Lower lobe of right lung (tissue), 2 donors: ENCODE measurements at places on chromosomes 1 and 21. TPM values are rescaled to one million over a fixed set of nuclear protein-coding genes. Genes with fewer than 3 reads are reported as not detected.

The KIF26B gene
- total RNA-seq: 1.2 TPM

DNA sequence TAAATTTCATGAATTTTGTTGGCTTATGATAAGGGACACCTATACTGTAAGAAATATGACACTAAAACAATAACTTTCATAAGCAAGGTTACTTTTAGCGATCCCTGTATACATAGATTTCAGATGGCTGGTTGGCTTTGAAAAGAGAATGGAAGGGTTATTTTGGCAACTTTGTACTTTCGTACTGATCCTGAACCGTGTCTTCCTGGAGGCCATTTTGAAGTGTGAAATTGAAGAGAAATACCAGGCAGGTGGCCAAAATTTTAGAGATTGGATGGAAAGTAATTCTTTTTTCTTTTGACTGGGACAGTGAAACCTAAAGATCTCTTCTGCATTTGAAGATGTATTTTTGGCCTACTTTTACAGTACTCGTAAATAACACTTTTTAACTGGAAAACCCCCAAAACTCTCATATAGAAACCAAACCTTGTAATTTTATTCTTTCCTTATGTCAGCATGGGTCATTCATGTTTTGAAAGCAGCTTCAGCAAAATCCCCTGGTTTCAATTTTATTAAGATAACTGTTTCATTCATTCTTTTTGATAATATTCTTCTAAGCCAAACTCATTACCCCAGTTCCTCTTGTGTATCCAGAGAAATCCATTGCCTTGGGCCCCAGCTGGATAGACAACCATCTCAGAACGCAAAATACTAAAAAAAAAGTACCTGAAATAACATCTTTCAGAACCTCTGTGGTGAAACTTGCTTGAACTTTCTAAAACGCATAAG is 38.4 kb upstream of the ZNF281 start:
- no peak for DNase-seq

- DNase-seq: no peak
Observed at GRCh38 chr1:240363315-240363714, 248.6 kb downstream of the GREM2 start.

The SH3BP5L gene
- 25.0 TPM for total RNA-seq

DNA sequence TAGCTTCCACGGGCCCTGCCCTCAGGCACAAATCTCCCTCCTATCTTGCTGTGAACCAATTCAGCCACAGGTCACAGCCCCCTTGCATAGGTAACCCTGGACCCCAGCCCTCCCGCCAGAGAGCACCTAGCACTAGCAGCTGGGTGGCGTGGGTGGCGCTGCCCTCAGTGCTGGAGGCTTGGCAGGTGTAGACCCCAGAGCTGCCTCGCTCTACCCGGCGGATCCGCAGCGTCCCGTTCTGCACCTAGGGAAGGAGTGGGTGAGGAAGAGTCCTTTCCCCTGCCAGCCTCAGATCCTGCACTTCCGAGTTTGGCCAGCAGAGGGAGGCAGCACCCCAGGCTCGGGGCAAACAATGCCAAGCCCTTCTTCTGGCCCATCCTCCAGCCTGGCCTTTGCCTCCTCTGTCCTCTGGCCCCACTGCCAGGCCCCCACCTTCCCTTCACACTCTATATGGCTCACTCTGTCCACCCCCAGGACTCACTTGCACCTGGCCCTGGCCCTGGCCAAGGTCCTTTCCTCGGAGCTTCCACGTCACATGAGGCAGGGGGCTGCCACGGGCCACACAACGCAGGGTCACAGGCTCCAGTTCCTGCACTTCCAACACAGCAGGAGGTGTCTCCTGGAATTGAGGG is 9.0 kb downstream of the IGSF9 start:
- DNase-seq: peak; percentile 79

GRCh38 chr21:39117440-39117970 is 65.7 kb downstream of the PSMG1 start:
- no peak for DNase-seq

The GBP4 gene
- 41.0 TPM for total RNA-seq

DNA sequence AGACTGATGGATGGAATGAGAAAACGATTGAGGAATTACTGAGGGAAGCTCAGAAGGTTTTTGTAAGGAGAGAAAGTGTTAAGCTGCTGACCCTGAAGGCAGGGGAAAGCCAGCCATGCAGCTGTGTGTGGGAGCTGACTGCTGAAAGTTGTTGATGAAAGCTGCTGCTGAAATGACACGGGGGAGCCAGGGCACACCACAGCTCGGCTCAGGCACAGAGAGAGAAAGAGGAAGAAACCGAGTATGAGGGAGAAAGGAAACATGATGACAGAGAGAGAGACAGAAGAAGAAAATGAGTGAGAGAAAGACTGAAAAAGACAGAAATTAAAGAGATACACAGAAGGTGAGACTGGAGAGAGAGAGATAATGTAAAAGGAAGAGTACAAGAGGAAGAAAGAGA is 115.5 kb downstream of the LRRC53 start:
- DNase-seq: no peak

DNA sequence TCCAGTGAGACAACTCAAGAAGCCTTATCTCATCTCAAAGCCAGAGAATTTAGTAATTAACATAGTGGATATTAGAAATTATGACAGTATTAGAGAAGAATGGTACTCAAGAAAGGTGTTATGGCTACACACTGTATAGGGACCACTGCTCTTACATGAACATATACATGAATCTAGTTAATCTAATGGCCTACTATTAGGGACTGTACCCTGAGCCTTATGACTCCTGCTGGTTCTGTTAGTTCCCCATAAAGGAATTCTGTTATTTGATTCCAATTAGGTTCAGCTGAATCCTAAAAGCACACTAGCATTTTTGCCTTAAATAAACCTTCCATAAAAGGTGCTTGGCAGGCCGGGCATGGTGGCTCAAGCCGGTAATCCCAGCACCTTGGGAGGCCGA is 39.7 kb downstream of the EGLN1 start:
- DNase-seq: no peak

The ACBD3 gene
- total RNA-seq: 41.3 TPM

The FHAD1 gene
- 14.3 TPM for total RNA-seq

The FMO3 gene
- 13.4 TPM for total RNA-seq

DNA sequence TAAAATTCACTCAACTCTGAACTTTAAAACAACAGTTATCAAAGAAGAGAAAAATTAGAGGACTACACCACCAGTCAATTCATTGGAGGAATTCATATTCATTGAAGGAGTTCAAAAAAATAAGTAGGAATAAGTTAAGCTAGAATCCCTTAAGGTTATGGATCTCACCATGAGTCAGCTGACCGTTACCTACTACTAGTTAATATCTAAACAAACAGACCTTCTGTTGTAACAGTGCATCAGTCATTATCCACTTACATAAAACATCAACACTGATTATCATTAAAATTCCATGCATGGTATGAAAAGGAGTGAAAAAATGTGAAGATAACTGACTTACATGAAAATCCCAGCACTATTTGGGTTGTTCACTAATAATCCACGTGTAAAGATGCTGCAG is 44.9 kb downstream of the FOXJ3 start:
- no peak for DNase-seq

DNA sequence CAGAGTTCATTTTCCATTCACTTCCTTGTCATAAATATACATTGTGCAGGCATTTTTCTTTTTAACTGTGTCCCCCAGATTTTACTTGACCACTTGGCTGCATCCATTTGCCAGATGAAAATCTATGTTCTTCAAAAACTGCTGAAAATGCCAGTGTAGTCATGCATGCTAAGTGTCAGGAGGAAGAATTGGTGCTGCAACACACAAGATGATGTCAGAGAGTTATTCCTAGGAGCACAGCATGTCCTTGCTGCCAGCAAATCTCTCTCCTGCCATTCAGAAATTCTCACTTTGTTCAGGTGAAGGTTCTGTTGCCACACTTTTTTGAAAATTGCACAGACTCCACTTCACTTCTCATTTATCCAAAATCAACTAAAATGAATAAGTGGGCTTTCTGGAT is 106.4 kb upstream of the MAGI3 start:
- DNase-seq: no peak

The TMEM82 gene
- not detected for total RNA-seq

The RHD gene
- not detected for total RNA-seq

DNA sequence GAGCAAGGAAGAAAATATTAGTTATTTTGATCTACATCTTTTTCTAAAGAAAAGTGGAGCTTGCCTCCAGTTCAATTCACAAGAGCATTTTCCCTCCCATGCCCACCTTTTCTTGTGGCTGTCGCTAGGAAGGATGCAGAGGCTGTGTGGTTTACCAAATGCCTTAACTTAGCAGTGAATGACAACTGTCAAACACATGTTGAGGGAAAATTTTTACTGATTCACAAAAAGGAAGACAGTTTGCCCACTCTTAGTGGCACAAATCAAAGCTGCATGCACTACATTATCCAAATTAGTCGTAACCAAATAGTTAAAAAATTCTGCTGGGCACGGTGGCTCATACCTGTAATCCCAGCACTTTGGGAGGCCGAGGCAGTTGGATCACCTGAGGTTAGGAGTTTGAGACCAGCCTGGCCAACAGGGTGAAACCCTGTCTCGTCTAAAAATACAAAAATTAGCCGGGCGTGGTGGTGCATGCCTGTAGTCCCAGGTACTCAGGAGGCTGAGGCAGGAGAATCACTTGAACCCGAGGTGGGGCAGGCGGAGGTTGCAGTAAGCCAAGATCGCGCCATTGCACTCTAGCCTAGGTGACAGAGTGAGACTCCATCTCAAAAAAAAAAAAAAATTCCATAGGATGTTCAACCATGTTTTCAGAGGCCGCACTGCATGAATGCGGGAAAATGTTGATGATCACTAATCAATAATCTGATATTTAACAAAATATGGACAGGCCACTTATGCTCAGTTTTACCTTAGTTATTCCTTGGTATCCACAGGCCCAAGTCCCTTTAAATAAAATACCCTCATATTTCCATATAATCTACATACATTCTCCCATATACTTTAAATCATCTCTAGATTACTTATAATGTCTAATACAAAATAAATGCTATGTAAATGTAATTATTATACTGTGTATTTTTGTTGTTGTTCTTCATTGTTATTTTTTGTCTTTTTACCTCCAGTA is 9.0 kb downstream of the COX20 start:
- DNase-seq: no peak

GRCh38 chr1:151444783-151445177 is 14.5 kb downstream of the POGZ start:
- DNase-seq: no peak

GRCh38 chr21:33101300-33101911 is 31.5 kb downstream of the OLIG1 start:
- no peak for DNase-seq

DNA sequence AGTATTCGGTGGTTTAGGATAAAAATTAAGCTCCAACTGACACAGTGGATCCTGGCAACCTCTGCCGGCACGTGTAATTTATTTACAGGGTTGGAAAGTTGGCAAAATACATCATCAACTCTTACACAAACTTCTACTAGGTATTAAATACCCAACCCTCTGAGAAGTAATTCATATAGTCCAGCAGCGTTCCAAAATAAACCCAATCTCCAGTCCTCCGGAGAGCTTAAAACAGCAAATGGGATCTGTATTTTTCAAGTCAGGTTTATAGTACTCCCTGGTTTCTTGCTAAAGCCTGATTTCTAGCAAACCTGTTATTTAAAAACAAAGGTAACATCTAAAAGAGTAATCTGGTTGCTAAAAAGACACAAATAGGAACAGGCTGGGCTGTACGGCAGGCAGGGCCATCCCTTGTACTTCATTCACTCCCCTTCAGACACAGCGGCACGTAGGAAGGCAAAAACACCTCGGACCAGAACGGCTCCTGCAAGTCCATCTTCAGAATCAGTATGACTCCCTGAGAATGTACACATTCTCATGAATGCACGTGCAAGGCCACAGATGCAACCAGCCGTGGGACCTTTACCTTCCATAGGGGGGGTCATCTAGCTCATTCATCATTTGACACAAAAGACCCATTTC is 8.6 kb downstream of the GLIS1 start:
- no peak for DNase-seq

DNA sequence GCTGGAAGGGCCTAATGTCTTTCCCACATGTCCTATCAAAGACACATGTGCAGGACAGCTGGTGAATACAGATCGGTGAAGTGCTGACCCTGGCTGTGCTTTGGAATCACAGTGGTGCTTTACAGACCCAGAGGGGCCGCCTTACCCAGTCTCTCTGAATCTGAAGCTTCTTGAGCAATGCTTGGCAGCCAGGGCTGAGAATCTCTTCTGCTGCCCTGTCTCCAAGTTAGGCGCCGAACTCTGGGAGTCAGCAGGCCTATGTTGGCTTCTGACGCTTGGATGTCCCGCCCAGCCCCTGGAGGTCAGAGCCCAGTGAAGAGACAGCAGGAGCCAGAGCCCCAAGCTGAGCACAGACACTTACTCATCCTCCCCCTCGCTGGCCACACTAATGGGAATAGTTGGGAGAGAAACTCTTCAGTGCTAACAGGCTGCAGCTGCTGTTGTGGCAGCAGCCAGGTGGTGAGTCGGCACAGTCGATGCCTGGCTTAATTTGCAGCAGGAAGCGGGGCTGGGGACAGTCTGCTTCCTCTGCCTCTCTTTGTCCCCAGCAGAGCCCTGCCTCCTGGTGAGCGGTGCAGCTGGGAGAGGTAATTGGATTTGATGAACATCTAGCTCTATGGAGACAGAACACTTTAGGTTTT is 68.1 kb downstream of the URB2 start:
- DNase-seq: peak; percentile 59

- DNase-seq: no peak
Observed at GRCh38 chr1:152398812-152399698, 15.0 kb downstream of the CRNN start.

- DNase-seq: no peak
Observed at GRCh38 chr1:112056354-112056753, 66.9 kb upstream of the KCND3 start.

- DNase-seq: peak; percentile 48
Observed at GRCh38 chr1:209675565-209676154, 448 bp downstream of the G0S2 start.

DNA sequence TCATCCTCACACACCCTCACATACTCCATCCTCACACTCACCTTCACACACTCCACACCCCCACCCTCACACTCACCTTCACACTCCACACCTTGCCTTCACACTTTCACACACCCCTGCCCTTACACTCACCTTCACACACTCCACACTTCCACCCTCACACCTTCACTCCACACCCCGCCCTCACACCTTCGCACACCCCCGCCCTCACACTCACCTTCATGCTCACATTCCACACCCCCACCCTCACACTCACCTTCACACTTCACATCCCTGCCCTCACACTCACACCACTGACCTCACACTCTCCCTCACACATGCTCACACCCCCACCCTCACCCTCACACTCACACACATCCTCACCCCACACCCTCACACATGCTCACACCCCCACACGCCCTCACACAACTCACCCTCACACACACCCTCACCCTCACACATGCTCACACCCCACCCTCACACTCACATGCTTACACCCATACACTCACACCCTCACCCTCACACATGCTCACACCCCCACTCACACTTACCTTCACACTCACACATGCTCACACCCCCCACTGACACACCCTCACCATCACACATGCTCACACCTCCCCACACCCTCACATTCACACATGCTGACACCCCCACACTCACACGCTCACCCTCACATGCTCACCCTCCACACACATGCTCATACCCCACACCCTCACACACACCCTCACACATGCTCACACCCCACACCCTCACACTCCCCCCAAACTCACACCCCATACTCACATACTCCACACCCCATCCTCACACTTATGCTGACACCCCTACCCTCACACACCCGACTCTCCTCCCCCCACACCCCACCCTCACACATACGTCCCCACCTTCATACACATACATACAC is 44.5 kb upstream of the EDN2 start:
- DNase-seq: no peak

The OR10J1 gene
- total RNA-seq: not detected
